Activated T-helper 17 cell treated with anti-CD3 and anti-CD28 coated beads, Interleukin-2, amount 50 U/mL, for 72 hours (primary cell): ENCODE measurements at places on chromosomes 11 and 22. TPM values are rescaled to one million over a fixed set of nuclear protein-coding genes. Genes with fewer than 3 reads are reported as not detected.

DNA sequence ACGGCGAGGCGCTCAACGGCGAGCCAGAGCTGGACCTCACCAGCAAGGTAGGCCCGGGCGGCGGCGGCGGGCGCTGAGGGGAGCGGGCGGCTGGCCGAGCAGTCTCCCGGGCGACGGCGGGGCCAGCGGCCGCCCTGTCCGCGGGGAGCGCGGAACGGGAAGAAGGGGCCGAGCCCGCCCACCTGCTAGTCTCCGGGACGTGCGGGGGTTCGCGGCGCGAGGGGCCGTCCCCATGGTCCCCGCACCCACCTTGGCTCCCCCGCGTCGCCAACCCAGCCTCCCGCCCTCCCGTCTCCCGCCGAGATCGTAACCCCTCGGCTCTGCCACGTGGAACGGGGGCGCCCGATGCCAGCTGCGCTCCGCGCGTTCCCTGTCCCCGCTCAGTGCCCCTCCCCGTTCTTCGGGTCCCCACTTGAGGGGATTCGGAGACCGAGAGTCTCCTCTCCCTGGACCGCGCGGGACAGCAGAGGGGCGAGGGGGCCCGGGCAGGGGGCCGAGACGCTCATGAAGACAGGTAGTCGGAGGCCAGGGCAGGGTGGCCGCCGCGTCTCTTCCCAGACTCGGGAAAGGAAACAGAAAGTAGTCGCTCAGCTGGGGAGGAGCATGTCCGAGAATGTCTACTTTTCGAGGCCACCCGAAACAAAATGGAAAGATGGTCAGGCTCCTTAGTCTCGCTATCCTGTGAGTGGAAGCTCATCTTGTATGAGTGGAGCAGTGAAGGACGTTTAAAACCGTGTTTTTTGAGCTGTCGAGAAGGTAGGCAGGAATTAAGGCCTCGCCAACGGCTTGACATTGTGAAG is 557 bp downstream of the GTPBP1 start:
- ATAC-seq = no peak

DNA sequence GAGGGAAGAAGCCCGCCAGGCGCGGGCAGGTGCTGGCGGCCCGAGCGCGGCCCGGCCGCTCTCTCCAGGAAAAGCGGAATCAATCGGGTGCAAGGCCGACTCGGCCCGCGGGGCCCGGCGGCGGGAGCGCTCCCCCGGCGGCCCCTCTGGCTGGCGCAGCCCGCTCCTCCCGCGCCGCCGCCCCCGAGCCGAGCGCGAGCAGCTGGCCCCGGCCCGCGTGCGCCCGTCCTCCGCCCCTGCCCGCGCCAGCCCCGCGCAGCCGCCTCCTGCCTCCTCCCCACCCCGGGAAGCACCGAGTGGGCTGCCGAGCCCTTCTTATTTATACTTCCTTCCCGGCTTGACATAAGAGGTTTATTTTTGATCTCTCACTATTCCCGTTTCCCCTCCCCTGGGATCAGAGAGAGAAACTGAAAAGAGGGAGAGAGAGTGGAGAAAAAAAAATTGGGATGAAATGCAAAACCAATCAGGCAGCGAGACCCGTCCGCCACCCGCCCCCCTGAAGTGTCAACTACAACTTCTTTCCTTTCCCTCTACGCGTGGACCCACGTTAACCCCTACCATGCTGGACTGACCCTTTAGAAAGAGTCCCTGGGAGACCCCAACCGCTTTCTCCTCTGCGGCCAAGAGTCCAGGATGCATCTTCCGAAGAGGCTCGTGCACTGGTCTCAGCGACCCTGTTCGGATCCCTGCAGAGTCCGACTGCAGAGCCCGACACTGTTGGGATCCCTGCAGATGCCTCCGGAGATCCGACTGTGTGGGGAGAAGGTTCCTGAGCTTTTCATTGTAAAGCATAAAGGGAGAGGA is at the start of gene ADAMTS8:
Gene ADAMTS8, minus strand, starts transcription at position 294 of the 804 bp plus-strand sequence. CDS start 323 bp downstream, outside the sequence.
- ATAC-seq = no peak

DNA sequence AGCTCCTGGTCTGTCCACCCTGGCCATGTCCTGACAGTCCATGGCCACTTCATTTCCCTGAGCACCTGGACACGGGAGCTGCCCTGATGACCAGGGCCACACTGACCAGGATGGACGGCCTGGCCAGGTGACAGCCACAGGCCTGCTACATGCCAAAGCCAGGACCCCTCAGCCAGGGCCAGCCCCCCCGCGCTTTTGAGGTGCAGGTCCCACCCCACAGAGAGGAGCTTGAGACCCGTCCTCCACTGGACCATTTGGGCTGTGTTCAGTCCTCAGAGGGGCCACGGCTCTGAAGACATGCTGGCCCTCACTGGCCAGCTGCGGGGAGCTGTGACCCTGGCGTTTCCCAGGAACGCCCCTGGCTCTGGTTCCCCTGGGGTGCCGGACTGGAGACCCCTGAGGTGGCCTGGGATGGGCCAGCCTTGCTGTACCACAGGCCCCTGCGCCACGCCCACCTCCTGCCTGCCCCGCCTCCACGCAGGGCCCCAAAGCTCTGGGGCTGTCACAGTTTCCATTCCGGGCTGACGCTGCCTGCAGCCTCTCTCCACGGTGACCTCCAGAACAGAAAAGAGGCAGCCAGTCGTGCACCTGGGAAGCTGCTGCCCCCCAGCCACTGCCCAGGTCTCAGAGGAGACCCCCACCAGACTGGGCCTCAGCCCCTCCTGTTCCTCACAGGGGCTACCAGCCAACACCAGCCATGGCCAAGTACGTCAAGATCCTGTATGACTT is 18.2 kb downstream of the EPS8L2 start:
- no peak for ATAC-seq

Gene TENM4
- not detected for total RNA-seq

Gene OR2D2
- not detected for total RNA-seq

Gene JAM3
- 26.2 TPM for total RNA-seq
